ENCODE measurements at places on chromosomes 13 and 19. TPM values are rescaled to one million over a fixed set of nuclear protein-coding genes. Genes with fewer than 3 reads are reported as not detected.

DNA sequence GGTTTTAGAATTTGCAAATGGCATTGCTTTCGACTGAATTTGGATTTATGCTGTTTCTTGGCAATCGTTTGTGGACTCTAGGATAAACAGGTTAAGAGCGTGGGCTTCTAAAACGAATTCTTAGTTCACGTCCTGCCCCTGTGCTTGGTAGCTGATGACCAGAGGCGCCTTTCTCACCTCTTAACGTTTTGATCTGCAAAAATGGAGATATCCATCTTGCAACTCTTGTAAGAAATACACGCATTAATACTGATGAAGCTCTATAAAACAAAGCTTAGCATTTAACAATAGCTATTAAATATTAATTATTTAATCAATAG is 580 bp upstream of the KATNAL1 start:
- no peak for DNase-seq

GRCh38 chr13:112153364-112153763 is 86.4 kb downstream of the SOX1 start:
- DNase-seq, result no peak

DNA sequence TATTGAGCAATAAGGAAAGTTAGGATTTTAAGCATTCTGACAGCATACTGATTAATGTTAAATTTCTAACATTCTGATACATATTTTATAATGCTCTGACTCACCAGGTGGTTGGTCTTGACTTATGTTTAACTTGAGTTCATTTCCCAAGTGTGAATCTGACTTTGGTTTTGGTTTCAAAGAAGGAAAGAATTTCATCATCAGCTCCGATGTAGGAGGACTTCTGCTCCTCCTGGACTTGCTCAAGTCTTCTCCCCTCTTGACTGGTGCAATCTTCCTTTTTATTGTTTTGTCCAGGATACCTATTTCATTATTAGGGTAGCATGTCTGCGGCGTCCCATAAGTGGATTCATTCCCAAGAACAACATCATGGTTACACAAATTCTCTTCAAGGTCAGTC is 141.3 kb downstream of the RNF17 start:
- no peak for DNase-seq

GRCh38 chr13:58579468-58579867 is 947.9 kb downstream of the PCDH17 start:
- DNase-seq, result no peak

The ZSCAN1 gene
- total RNA-seq, result 0.98 TPM

The INSR gene
- 50.4 TPM for total RNA-seq
